ENCODE measurements at places on chromosomes 1 and 21.

- DNase-seq, result no peak
Observed at GRCh38 chr1:241638909-241639622, 1.1 kb downstream of the CHML start.

DNA sequence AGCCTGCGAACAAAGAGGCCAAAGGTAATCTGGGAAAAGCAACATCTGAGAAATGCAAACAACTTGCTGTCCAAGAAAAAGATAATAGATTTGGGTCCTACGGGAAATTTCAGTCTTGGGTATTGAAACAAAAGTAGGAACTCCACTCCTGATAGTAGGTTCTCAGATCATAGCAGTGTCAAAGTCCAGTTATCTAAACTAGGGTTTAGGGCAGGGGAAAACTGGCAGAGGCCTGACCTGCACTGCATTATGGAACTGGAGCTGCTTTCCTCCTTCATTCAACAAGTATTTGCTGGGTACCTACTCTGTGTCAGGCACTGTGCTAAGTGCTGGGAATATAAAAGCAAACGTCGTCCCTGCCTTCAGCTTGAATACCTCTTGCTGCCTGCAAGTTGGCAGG lies 60.7 kb upstream of the NGF start:
- no peak for DNase-seq

GRCh38 chr1:92949937-92950817 lies 11.1 kb downstream of the DIPK1A start:
- DNase-seq, result no peak

- DNase-seq, result no peak
Observed at GRCh38 chr1:45103534-45103933, 91.5 kb downstream of the UROD start.
